ENCODE measurements at places on chromosomes 1 and 21. TPM values are rescaled to one million over a fixed set of nuclear protein-coding genes. Genes with fewer than 3 reads are reported as not detected.

The CCT3 gene
- 397 TPM for total RNA-seq

The CFHR5 gene
- total RNA-seq = not detected

The IBA57 gene
- total RNA-seq = 6.6 TPM

The ZYG11A gene
- total RNA-seq = 2.7 TPM

The CASZ1 gene
- 2.1 TPM for total RNA-seq

The RNF186 gene
- total RNA-seq = not detected
